ENCODE measurements at places on chromosomes 1 and 21.

DNA sequence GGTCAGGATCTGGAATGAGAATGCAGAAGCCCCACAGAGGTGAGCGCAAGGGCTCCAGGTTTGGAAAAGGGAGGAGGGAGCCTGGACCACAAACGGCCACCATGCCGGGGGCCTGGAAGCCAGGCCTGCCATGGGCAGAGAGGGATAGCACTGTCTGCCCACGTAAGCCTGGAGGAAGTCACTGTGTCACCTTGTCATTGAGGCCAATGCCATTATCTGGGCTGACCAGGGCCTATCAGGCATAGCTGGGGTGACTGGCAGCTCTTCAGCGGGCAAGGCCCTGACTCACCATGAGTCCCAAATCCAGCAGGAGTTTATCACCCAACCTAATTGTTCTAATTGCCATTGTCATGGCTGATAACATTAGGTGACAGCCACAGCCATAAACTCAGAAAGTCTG, 84.6 kb downstream of the MATN1 start:
- no peak for DNase-seq

DNA sequence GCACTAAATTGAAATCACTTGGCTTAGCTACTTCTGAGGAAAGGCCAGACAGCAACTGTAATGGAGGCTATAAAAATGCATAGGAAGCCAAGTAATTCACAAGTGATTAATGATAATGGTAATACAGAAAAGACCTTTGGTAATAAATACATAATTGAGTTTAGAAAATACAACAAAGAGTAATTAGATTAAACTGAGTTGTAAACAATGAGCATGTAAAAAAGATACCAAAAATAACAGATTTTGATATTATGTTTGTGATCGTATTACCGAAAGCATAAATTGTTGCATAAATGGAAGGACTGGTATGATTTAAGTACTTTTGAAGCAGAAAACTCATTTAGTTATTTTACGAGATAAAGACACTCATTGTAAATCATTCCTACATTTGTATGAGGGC, 556.7 kb upstream of the TMPRSS15 start:
- no peak for DNase-seq

GRCh38 chr1:236103646-236104218, 38.6 kb upstream of the GPR137B start:
- DNase-seq, result peak; percentile 23

- DNase-seq, result no peak
Measured at GRCh38 chr1:23639460-23640095, 52.0 kb upstream of the RPL11 start.

DNA sequence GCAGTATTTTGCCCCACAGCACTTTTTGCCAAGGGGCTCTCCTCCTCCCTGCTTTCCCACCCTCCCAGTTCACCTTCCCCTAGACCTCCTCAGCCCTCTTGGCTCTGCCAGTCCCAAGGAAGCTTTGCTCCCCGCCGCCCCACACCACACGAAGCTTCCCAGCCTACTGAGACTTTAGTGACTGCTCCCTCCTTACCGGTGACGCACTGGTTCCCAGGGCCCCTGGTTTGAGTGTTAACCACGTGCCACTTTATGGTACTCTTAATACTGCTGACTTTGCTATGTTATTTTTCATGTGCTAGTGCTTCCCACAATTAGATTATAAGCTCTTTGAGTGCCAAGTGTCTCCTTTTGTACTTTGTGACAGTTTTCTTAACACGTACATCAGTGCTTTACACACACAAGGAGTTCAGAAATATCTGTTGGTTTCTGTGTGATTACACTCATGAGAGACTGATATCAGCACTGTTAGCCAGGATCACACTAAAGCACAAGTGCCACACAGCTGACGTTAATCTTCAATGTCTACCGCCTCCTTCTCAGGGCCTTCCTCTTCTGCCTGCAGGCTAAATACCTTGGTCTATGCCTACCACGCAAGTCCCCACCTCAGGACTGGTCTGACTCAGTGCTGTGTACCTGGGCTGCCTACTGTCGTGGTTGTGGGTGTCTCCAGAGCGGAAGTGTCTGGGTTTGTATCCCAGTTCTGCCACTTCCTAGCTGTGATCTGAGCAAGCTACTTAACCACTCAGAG, 61.0 kb downstream of the DNTTIP2 start:
- DNase-seq, result no peak

- DNase-seq, result no peak
Measured at GRCh38 chr1:112866151-112866550, 89.8 kb downstream of the SLC16A1 start.

- no peak for DNase-seq
Measured at GRCh38 chr21:37063433-37063832, 9.4 kb downstream of the PIGP start.

GRCh38 chr1:32757213-32757895, 54.8 kb upstream of the SYNC start:
- DNase-seq, result no peak

DNA sequence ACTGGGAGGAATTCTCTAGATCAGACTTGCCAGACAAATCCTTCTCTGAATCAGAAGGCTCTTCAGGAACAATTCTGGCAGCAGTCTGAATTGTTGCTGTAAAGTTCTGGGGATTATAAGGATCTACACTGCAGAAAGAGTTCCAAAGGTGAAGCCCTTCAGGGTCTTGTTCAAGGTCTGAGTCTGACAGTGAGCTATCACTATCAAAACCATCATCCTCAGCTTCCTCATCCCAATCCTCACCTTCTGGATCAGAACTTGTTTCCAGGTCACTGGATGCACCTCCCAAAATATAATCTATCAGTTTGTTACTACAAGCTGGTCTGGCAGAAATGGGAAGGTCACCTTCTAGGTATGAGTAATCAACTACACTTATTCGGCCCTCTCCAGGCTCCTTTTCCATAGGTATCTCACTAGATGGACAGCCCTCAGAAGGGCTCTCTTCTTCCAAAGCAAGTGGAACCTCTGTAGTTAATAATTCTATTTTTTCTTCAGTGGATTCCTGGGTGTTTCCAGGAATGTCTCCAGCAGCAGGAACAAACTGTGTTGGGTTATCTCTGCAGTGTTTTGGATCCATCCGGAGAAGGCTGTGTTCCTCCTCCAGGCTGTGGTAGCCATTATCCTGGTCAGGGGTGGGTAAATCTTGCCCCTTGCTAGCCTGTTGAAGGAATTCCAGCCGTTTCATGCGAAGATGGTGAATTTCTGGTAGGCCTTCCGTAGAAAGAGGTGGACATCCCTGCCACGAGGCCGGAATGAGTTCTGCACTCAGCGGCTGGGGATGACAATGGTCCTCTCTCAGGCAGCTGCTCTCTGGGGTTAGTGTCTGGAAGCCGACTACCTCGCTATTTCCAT, 1.6 kb downstream of the PPP1R15B start:
- no peak for DNase-seq

DNA sequence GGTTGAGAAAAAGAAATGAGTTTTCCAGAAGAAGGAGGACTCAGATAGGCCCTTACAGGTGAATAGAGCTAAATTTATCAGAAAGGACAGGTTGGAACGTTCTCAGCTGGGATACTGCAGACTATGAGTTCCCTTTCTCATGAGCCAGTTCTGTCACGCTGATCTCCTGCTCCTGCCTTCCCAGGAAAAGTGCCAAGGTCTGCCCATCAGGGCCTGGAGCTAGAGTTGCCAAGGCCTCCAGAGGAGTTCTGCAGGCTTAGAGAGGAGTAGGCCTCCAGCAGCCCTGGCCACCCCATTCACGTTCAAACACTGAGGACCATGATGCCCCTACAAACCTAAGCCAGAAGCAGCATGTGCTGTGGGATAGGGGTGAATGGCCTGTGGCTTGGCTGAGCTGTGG, 126.8 kb upstream of the TNR start:
- no peak for DNase-seq

GRCh38 chr1:205666372-205667166, 13.7 kb downstream of the SLC45A3 start:
- no peak for DNase-seq

GRCh38 chr1:56415258-56415657, 164.1 kb downstream of the PLPP3 start:
- DNase-seq, result no peak

- no peak for DNase-seq
Measured at GRCh38 chr1:54165146-54165545, 12.3 kb upstream of the CDCP2 start.

DNA sequence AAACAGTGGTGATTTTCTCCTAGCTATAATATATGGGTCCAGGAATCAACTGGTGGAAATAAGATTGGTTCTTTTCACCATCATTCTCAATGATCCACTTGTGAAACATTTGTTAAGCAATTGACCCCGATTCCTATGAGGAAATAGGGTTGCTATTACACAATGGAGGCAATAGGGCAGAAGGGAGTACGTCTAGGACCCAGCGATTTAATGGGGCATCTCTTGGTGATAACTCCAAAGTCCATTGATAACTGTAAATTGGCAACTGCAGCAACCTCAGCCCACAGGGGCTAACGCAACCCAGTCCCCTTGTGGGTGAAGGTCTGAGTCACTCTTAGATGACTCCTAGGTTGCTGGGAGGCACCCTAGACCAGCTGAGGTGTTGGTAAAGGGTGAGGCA, 62.5 kb upstream of the BARHL2 start:
- no peak for DNase-seq

- DNase-seq, result no peak
Measured at GRCh38 chr21:46351476-46352163, 27.7 kb downstream of the PCNT start.

- DNase-seq, result no peak
Measured at GRCh38 chr1:228164561-228165371, 838 bp upstream of the IBA57 start.

- DNase-seq, result no peak
Measured at GRCh38 chr1:172339842-172340241, 80.6 kb upstream of the C1orf105 start.

GRCh38 chr1:228277491-228278431, 69.9 kb downstream of the OBSCN start:
- no peak for DNase-seq

GRCh38 chr1:211182746-211183145, 48.8 kb upstream of the KCNH1 start:
- no peak for DNase-seq

Data from activated CD4-positive, CD25-positive, alpha-beta regulatory T cell treated with anti-CD3 and anti-CD28 coated beads, Interleukin-2, amount 50 U/mL, for 16 hours (primary cell).